ENCODE measurements at places on chromosomes 3 and 15.

GRCh38 chr15:42349186-42349585 lies 10.1 kb upstream of the CAPN3 start:
- no peak for DNase-seq

- DNase-seq: no peak
Measured at GRCh38 chr15:42499858-42500609, 4.6 kb downstream of the SNAP23 start.

DNA sequence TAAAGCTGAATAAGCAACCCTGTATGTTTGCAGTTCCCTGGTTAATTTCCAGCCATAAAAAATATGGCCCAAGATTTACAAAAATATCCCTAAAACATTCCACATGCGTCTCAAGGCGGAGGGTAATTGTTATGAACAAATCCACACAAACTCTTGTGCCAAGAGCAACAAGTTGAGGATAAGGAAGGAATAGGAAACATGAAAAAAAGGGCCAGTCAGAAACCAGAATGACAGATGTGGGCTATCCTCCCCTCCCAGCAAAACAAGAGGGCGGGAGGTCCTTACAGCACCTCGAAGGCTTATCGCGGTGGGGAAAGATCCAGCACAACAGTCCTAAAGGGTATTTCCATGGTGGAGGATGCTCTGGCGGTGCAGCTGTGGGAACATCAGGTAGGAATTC lies 155.6 kb upstream of the HES1 start:
- DNase-seq: no peak

- no peak for DNase-seq
Measured at GRCh38 chr3:194087995-194088855, 47.7 kb upstream of the HES1 start.

DNA sequence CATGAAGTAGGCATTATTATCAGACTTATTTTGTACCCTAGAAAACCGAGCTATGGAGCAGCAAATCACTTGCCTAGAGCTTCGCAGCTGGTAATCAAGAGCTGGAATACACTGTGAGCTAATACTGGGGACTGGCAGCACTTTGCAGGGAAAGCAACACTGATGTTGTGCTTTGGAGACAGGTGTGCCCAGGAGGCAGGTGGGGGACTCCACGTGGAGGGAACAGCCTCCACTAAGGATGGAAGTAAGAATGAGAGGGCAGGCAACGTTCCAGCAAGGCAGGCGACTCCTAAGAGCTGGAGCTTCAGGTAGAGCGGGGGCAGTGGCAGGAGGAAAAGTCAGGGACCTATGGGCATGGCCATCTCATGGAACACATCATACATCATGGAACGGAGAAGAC lies 300.5 kb upstream of the IGF1R start:
- no peak for DNase-seq

GRCh38 chr3:69684309-69684961 lies 54.8 kb upstream of the MITF start:
- no peak for DNase-seq

- no peak for DNase-seq
Measured at GRCh38 chr3:159989973-159990846, 1.6 kb downstream of the IL12A start.

DNA sequence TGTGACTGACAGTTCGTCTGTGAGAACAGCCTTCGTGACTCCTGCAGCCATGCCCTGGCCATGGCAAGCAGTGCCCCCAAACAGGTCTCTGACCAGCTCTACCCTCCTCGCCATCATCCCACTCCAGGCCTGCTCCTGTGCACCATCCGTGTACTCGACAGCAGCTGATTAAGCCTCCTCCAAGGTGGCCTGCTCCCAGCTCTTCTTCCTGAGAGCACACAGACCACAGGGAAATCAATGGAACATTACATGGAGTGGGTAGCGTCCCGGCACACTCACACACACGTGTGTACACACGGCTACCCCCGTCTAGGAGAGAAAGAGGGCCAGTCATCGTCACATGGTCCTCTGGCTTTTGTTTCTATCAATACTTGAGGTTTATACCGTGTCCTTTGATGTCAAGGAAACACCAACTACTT lies 21.1 kb downstream of the ANXA2 start:
- no peak for DNase-seq

DNA sequence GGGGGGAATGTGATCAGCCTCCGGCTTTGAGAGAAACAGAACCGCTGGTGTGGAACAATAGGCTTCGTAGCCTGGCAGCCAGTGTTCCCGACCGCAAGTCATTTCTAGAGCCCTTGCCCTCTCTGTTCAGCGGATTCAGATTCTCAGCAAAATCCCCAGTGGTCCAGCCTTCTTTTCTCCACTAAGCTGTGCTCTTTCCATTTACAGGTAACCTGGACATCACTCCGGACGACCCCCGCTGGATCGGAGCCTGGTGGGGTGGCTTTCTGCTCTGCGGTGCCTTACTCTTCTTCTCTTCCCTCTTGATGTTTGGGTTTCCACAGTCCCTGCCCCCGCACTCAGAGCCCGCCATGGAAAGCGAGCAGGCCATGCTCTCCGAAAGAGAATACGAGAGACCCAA lies 250.6 kb downstream of the SLCO3A1 start:
- DNase-seq: no peak

GRCh38 chr3:31250116-31250777 lies 282.5 kb upstream of the STT3B start:
- DNase-seq: no peak

DNA sequence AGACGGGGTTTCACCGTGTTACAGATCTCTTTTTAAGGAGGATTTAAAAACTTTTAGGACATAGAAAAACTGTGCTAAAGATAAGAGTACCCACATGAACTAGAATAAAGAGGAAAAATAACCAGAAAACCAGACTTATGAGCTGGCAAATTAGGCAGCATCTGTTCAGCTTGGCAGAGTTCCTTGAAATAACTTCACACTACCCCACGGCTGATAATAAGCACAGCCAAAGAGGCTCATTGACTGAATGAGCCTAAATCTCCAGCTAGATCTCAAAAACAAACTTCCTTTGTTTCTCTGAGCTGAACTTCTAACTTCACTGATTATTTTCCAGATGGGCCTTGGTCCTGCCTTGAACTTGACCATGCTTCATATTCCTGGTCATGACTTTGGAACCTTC lies 26.7 kb upstream of the PIK3R4 start:
- no peak for DNase-seq

DNA sequence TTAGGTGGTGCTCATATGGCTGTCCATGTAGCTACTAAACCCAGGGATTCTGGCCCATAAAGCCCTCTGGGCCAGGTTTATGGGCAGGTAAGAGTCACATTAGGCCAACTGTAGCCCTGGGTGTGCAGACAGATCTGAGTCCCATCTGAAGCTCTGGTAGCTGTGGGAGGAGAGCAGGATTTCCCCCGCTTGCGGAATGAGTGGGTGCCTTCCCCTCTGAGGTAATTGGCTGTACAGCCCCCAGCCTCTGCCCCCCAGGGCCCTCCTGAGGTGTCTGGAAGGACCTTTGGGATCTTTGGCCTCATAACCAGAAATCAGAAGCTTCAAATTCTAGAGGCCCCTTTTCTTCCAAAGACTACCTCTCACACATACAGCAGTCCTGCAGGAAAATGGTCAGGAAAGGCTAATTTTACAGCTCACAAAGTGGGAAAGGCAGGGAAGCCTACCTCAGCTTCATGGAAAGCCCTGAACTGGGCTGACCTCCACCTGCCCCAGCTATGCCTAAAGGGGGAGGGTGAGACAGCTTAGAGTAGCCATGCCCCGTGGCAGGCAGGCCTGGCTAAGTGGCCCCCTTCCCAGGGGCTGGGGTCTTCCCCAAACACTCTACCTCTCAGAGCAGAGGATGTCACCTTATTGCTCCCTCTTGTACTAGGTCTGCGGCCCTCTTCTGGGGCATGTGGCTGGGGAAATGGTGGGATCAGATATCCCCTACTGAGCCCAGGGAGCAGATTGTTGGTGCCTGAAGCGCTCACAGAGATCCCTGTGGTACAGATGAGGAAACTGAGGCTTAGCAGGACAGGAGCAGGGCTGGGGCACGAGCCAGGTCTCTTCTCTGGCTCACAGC lies 16.8 kb downstream of the HEMK1 start:
- peak; percentile 63 for DNase-seq

DNA sequence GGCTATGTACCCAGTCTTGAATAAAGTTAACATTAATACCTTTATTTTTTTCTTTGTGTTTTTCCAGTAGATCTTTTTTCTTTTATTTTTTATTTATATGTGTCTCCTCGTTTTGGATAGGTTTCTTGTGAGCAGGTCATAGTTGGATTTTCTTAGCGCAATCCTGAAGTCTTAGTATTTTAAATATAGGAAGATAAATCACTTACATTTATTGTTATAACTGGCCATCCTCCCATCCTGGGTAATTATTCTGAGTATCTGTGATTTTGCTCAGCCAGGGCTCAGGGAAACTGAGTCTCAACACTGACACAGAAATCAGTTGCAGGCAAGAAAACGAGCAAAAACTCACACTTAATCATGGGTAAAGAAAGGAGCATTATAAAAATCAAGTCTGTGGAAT lies 11.6 kb upstream of the SLCO3A1 start:
- DNase-seq: no peak

DNA sequence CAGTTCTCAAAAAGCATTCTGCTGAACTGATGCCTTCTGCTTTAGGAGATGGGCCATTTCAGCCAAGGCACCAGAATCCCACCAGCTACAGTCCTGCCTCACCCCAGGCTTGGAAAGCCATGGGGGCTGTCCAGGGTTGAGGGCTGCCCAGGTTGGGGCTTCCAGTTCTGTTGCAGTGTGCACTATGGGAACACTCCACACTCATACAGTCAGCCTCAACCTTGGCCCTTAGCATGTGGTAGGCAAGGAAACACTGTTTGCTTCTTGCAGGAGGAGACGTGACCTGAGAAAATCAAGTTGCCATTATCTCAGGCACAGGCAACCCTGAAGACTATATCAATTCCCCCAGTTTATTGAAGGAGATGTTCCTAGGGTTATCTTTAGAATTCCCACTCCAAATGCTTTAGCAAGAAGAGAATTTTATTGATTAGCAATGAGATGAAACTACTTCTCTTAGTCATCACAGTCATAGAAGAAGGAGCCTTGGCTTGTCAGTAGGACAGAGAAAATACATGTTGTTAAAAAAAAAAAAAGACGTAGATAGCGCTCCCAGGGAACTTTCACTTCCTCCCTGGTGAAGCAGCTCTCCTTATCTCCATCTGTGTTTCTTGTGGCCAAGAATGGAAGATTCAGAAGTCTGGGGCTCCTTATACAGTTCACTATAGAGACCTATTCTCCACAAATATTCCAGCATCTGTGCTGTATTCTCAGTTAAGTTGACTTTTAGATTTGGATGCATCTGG lies 38.3 kb upstream of the IL12A start:
- no peak for DNase-seq

GRCh38 chr3:122993124-122993978 lies 34.2 kb downstream of the SEMA5B start:
- DNase-seq: no peak

- peak; percentile 25 for DNase-seq
Measured at GRCh38 chr3:169666376-169667165, 3.1 kb upstream of the MECOM start.

DNA sequence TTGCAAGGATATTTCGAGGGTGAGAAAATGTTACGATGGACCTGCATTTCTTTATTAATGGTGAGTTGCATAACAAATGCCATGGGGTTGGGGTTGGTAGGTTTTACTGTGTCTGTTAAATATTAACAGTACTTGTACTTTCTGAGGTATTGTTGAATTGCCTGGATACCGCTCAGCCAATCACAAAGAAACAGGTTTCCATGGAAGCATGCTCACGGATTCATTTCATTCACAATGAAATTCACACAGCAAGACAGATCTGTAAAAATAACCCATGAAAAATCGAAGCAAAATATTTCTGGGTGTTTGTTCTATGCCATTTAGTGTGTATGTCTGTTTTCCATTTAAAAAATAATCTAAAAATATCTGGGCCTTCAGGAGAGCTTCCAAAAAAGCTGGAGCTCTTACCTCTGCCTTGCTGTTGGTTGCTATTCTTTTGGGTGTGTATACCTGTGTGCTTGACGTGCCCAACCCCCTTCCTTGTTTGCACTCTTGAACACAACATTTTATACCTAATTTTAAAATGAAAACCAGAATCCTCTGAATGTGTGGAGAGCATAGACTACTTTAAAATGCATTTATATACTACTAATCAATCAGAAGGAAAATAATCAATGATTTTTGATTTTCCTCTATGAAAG lies 479.8 kb upstream of the TBL1XR1 start:
- no peak for DNase-seq

DNA sequence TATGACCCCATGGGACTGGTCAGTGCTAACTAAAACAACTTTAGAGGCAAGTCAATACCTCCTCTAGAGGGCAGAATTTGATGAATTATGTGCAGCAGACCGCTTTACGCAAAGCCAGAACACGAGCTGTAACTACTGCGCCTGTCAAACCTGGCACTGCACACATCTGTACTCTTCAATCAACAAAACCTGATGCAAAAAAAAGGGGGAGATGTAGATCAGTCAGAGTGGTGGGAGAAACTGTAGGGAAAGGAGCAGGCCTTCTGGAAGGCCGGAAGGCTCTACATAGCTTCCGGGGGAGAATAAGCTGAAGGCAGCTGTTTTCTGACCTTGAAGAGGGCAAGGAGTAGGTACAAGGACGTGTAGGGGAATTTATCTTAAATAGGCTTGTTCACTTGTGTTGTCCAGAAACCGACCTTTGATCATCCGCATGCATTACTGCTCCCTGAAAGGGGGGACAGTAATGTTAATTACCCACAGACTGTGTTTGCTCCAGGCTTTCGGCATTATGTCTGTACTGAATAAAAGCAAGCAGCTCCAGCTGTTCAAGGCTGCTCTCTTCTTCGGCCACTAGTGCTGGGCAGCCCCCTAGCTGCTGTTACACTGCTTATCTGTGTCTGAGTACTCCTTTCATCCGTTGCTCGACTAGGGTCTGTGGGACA lies 41.0 kb downstream of the GPR160 start:
- DNase-seq: no peak

- peak; percentile 52 for DNase-seq
Measured at GRCh38 chr15:90101130-90101968, 919 bp downstream of the IDH2 start.

- DNase-seq: no peak
Measured at GRCh38 chr3:112897791-112898190, 51.1 kb upstream of the CD200R1L start.

- DNase-seq: no peak
Measured at GRCh38 chr15:61184431-61184830, 44.7 kb downstream of the RORA start.

DNA sequence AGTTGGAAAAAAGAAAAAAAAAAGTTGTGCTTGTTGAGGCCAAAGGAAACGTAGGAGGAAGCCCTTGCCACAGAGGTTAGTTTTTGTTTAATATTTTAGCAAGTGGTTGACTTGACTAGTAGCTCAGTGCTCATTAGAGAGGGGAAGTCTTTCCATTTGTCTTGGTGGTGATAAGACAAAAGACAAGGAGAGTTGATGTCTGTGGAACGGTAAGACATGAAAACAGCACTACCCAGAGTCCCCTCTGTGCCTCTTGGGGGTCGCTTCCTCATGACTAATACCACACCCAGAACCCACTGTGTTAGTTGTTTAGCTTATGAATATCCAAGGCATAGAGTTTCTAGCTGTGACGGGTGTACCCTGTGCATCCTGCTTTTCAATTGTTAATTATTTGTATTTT lies 211.4 kb downstream of the ITPR1 start:
- DNase-seq: no peak

DNA sequence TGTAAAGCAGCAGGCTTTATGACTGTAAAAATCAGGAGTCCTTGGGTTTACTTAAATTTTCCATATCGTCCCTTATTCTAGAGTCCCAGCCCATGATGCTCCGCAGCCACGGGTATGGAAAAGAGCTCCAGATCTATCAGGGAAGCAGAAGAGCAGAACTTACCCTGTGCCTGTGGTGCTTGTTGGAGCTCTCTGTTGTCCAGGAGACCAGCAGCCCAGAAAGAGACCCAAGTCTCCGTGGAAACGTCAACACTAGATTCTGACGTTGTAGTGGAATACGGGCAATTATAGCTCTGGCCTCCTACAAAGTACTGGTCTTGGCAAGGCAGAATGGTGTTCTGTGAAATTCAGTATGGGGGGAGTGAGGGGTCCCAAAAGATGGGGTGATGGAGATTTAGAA lies 2.0 kb downstream of the GMNC start:
- DNase-seq: no peak
